ENCODE measurements at places on chromosomes 12 and 14.

DNA sequence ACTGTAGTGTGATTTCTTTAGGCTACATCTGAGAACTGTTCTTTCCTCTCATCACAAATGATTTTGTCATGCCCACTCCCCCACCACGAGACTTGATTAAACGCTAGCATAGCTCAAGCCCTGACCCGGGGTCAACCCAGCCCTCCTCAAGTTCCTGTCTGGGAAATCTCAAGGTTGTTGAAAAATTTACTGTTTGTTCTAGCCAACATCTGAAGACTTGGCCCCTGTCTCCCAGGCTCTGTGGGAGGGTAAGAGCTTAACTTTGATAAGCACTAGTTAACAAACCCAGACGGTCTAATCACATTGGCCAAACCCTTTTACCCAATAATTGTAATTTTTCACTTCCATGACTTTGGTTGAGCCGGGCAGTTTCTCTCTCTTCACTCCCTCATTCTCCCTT is 86.2 kb upstream of the AMIGO2 start:
- no peak for DNase-seq

GRCh38 chr14:77022236-77022852 is 6.2 kb downstream of the IRF2BPL start:
- DNase-seq = no peak

GRCh38 chr14:98736701-98737338 is 535.2 kb downstream of the BCL11B start:
- no peak for DNase-seq

GRCh38 chr14:73567951-73568885 is 795 bp upstream of the ACOT2 start:
- peak; percentile 50 for DNase-seq
